SK-N-SH (cell line): ENCODE measurements at places on chromosomes 6 and 20. TPM values are rescaled to one million over a fixed set of nuclear protein-coding genes. Genes with fewer than 3 reads are reported as not detected.

DNA sequence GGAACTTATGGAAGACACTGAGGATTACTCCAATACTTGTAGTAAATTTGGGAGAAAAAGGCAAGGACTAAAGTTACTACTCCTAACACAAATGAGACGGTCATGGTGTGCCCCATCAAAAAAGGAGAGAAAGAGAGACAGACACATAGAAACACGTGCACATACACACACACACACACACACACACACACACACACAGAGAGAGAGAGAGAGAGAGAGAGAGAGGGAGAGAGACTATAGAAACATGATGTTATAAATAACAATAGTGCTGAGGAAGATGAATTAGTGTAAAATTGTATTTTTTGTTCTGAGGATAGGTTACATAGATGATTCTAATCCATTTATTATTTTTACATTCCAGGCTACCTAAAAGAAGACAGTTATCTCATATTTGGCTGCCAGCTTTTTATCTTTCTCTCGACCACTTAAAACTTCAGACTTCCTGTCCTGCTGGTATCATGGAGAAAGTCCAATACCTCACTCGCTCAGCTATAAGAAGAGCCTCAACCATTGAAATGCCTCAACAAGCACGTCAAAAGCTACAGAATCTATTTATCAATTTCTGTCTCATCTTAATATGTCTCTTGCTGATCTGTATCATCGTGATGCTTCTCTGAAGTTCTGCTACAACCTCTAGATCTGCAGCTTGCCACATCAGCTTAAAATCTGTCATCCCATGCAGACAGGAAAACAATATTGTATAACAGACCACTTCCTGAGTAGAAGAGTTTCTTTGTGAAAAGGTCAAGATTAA lies 10.5 kb downstream of the PLN start:
- DNase-seq = no peak
- H3K36me3 ChIP-seq = no peaks in the 10 kb centered on the region
- no peaks in the 10 kb centered on the region for H3K27me3 ChIP-seq
- peak overlapping the region; percentile 51; the same call in 1 of the 2 replicates for H3K27ac ChIP-seq

DNA sequence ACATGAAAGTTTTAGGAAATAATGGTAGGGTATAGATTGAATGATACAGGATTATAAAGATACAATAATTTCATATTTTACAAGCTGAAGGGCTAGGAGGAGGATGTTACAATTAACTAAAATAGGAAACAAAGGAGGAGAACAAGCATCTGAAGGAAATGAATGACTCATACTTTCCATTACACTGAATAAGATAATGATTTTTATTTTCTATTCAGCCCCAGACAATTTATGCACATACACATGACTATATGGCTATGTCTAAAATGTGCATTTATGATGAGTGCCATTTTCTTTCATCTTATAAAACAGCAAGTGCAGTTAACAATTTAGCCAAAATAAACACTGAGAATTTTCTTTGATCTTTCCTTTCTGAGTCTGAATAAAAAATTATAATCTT lies 994.6 kb upstream of the ADGRB3 start:
- peaks cover 3% of the 10 kb centered on the region for H3K36me3 ChIP-seq
- DNase-seq = no peak
- H3K4me3 ChIP-seq = no peak overlapping the region

- no peaks in the 10 kb centered on the region for H3K27me3 ChIP-seq
- peaks cover 7% of the 10 kb centered on the region; the same call in 1 of the 2 replicates for H3K4me1 ChIP-seq
- H3K36me3 ChIP-seq = no peaks in the 10 kb centered on the region
- H3K27ac ChIP-seq = no peak overlapping the region
- no peak overlapping the region for H3K4me3 ChIP-seq
- no peak for DNase-seq
These were observed 74.8 kb upstream of the NEDD9 start for GRCh38 chr6:11307226-11307625.

- DNase-seq = no peak
- H3K4me3 ChIP-seq = no peak overlapping the region
- no peaks in the 10 kb centered on the region for H3K27me3 ChIP-seq
- H3K36me3 ChIP-seq = no peaks in the 10 kb centered on the region
These were observed 11.0 kb downstream of the SMPDL3A start for GRCh38 chr6:122799916-122800686.

- H3K27ac ChIP-seq = no peak overlapping the region; the same call in 1 of the 2 replicates
- H3K27me3 ChIP-seq = no peaks in the 10 kb centered on the region
- H3K4me1 ChIP-seq = no peaks in the 10 kb centered on the region; the same call in 1 of the 2 replicates
- no peak for DNase-seq
These were observed 114.3 kb upstream of the TMEM181 start for GRCh38 chr6:158445426-158446085.

DNA sequence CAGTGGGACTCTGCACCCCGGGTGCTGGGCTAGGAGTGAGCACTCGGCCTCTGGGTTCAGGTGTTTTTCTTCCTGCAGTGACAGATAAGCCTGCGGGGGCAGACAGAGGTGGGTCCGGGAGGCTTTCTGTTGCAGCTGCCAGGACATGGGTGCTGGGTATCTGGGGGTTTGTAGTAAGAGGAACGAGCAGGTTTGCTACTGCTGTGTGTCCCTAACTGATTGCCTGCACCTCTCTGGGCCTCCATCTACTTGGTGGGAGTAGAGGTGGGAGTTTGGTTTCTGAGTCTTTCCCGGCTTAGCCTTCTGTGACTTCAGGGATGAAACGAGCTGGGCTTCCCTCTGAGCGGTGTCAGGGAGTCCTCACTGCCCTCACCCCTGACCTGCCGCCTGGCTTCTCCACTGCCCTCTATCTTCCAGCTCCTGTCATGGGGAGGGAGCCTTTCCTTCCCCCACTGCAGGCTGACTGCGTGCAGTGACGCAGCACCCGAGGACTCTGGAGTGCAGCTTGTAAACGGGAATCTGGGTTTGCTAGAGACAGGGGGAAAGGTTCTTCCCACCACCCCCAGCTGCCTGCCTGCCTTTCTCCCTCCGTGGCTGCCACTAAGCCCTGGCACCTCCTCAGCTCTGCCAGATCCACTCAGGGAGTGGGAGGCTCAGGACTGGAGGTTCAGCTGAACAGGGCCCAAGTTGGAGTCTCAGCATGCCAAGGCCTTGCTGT lies 6.7 kb downstream of the DLGAP4 start:
- H3K4me3 ChIP-seq = no peak overlapping the region
- no peak for DNase-seq
- no peaks in the 10 kb centered on the region for H3K4me1 ChIP-seq
- no peaks in the 10 kb centered on the region for H3K36me3 ChIP-seq

DNA sequence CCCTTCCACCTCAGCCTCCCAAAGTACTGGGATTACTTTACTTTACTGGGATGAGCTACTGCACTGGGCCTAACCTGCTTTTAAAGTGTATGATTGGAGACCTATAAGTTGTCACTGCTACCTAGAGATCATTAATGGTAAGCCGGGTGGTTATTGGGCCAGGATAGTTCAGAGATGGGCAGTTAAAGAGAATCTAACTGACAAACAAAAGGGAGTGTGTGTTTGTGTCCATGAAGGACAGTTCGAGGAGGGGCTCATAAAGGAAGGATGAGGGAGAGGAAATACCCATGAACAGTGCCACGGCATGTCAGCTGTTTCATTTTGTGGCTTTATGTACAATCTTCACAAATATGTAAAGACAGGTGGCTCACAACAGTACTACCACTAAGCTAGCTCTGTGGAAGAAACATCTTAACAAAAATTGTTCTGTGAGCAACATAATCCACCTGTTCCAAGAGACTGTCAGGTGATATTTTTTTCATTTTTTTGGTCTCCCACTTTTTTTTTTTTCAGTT lies 69.7 kb upstream of the FAM8A1 start:
- peaks cover 2% of the 10 kb centered on the region for H3K36me3 ChIP-seq
- no peaks in the 10 kb centered on the region for H3K27me3 ChIP-seq
- H3K4me3 ChIP-seq = no peak overlapping the region

- H3K4me1 ChIP-seq = no peaks in the 10 kb centered on the region
- H3K36me3 ChIP-seq = no peaks in the 10 kb centered on the region
- no peaks in the 10 kb centered on the region for H3K27me3 ChIP-seq
- no peak overlapping the region for H3K4me3 ChIP-seq
These were observed 315.1 kb downstream of the EPHA7 start for GRCh38 chr6:93104195-93104817.

GRCh38 chr6:40855168-40855880 lies 183.7 kb downstream of the UNC5CL start:
- no peaks in the 10 kb centered on the region for H3K27me3 ChIP-seq
- no peak for DNase-seq

DNA sequence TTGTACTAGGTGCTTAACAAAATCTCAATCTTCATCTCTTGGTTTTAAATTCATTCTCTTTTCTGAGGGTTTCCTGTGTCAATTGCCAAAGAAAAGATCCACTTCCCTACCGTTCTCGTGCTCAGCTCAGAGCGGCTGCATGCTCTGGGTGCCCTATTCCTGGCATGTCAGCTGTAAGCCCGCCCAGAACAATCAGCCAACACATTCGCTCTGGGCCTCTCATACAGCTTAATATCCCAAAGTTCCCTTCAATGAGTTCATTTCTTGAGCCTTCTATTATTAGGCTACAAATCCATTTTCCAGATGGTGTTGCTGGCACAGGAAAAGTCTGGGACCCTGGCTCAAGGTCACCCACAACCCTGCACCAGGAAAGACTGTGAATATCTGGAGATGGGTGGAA lies 24.3 kb upstream of the LRFN2 start:
- DNase-seq = no peak
- H3K27me3 ChIP-seq = no peaks in the 10 kb centered on the region
- no peak overlapping the region for H3K4me3 ChIP-seq

- H3K36me3 ChIP-seq = no peaks in the 10 kb centered on the region
- no peak overlapping the region for H3K4me3 ChIP-seq
- no peaks in the 10 kb centered on the region for H3K27me3 ChIP-seq
- no peaks in the 10 kb centered on the region for H3K4me1 ChIP-seq
- no peak for DNase-seq
- no peak overlapping the region for H3K27ac ChIP-seq
These were observed 51.9 kb upstream of the MARCKS start for GRCh38 chr6:113805173-113805790.

DNA sequence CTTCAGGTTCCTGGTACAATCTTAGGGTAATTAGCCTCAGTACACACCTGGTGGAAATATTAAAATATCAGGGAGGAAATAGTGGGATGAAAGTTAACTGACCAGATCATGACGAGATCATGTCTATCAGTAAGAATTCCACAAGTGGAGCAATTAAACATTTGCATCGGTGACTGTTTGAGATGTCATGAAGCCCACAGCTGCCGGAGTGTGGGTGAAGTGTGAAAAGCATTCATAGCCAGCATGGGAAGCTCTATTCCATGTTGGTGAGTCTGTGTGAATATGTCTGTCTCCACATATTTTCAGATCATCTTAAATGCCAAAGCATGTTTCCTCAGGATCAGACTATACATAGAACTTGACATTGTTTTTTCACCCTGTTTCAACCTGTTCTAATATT lies 142.8 kb downstream of the IPCEF1 start:
- H3K27me3 ChIP-seq = no peaks in the 10 kb centered on the region
- H3K27ac ChIP-seq = no peak overlapping the region
- H3K4me1 ChIP-seq = no peaks in the 10 kb centered on the region
- H3K36me3 ChIP-seq = no peaks in the 10 kb centered on the region
- H3K4me3 ChIP-seq = no peak overlapping the region

DNA sequence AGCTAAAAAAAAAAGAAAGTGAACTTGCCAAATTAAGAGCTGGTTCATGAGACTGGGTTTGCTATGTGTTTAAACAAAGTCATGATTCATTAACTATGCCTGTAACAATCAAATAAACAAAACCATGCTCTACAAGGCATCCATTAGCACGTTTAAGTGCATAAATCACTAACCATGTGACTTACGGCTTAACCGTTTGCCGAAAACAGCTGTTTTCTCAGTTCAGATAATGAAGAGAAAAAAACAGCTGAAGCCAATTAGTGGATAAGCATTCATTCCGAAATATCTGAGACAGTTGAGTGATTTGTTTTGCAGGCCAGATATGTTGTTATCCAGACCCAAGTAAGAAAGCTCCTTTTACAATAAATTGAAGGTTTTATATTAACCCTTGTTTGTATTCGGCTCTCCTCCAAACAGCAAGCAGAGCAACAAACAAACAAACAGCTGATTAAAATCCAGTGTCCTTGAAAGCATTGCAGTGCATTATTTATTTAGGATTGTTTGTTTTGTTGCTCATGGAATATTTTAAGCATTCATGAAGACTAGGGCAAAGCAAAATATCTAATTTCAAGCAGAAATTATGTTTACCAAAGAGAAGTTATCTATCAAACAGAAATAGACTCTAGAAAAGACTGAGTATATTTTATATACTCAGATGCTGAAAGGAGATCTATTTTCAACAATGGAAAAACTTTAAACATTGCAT lies 343.5 kb downstream of the RFPL4B start:
- peak; percentile 49 for DNase-seq
- H3K27ac ChIP-seq = peak overlapping the region; percentile 81
- no peaks in the 10 kb centered on the region for H3K27me3 ChIP-seq
- H3K36me3 ChIP-seq = no peaks in the 10 kb centered on the region
- no peak overlapping the region for H3K4me3 ChIP-seq
- H3K4me1 ChIP-seq = peaks cover 15% of the 10 kb centered on the region

DNA sequence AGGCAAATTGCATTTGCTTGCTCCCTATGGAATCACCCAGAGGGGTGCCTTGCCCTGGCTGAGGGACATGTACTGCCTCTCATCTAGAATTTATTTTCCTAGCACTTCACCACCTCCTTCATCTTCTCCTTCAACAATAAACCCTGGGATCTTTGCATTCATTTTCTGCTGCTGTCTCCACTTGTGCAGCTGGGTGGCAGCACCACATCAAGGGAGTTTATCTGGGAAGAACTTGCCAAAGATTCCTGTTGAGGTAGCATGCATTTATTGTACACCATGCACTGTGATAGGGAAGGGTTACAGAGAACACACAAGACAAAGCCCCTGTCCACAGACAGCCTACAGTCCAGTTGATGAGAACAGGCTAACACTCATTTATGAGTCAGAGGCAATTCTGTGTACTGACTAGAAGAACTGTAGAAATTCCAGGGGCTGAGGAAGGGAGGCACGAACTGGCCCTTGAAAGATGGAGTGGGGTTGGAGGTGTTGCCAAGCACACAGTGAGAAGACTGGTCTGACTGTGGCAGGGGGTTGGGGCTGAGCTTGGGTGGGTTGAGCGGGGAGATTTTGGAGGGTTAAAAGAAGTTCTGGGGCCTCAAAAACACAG lies 17.5 kb downstream of the C20orf173 start:
- no peak overlapping the region for H3K4me3 ChIP-seq
- no peak overlapping the region for H3K27ac ChIP-seq

GRCh38 chr6:17470938-17471327 lies 77.5 kb downstream of the CAP2 start:
- peak overlapping the region; percentile 50; the same call in 1 of the 2 replicates for H3K27ac ChIP-seq
- no peaks in the 10 kb centered on the region for H3K36me3 ChIP-seq
- no peak for DNase-seq
- H3K4me3 ChIP-seq = no peak overlapping the region
- no peaks in the 10 kb centered on the region for H3K27me3 ChIP-seq
- peaks cover 21% of the 10 kb centered on the region for H3K4me1 ChIP-seq

The OXT gene
- polyA plus RNA-seq = not detected in 2 replicates

The LAMA4 gene
- 9.4 and 10.5 TPM in 2 replicates for polyA plus RNA-seq

The METTL24 gene
- not detected in 2 replicates for polyA plus RNA-seq

The CCN2 gene
- polyA plus RNA-seq = 486 and 709 TPM in 2 replicates

The DEFB124 gene
- 0.26 and 0.49 TPM in 2 replicates for polyA plus RNA-seq

The DPPA5 gene
- not detected in 2 replicates for polyA plus RNA-seq

The ARMH2 gene
- not detected in 2 replicates for polyA plus RNA-seq

The C20orf141 gene
- 1.1 and 1.2 TPM in 2 replicates for polyA plus RNA-seq

The NOX3 gene
- polyA plus RNA-seq = 0.02 TPM in 1 of 2 replicates, not detected in the other

The AIF1 gene
- not detected in 2 replicates for polyA plus RNA-seq

The SH3BGRL2 gene
- 1.4 and 1.6 TPM in 2 replicates for polyA plus RNA-seq

The LTA gene
- polyA plus RNA-seq = not detected in 2 replicates

The HLA-DQA1 gene
- not detected in 2 replicates for polyA plus RNA-seq

The AURKA gene
- 24.6 and 27.6 TPM in 2 replicates for polyA plus RNA-seq

The DUSP22 gene
- 5.6 and 6.8 TPM in 2 replicates for polyA plus RNA-seq
